GM10248 (cell line): ENCODE measurements at places on chromosomes 4 and X.

DNA sequence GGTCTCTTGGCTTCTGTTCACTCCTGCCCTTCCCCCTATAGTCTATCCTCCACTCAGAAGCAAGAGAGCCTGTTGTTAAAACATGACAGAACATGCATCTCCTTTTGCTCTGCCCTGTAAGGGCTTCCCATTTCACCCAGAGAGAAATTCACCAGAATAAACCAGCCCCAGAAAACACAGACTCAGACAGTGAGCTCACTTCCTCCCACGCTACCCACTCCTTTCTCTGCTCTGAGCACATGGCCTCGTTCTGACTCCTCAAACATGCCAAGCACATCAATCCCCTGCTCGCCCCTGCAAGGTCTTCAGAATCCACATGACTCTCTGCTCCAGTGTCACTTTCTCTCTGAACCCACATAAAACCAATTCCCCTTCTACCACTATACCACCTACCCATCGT is 50.4 kb downstream of the MID1 start:
- DNase-seq = no peak

DNA sequence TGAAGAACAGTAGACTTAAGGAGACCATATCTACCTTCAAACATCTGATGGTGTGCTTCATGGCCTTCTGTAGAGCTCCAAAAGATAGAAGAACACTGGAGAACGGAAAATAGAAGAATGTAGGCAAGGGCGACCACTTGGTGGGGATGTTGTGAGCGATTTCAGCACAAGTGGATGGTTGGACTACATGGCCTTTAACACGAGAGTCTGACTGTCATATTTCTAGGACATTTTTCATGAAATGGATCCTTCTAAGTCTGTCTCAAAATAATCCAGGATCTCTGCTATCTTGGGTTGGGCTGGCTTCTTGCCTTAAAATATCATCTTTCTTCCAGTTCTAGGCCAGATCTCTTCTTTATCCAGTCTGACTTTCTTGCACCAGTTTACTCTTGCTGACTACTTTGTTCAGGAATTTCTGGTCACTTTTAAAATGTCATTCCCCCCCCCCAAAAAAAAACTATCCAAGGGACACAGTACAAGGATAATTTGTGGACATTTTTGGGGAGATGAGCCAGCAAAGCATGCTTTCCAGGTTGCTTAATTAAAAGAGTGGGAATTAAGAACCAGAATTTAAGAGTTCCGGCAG is 1.2 kb upstream of the MID1IP1 start:
- DNase-seq = no peak

- DNase-seq = peak; percentile 5
These were observed 4.6 kb upstream of the HAUS3 start for GRCh38 chr4:2246384-2247127.

- DNase-seq = no peak
These were observed 9.3 kb downstream of the TKTL1 start for GRCh38 chrX:154304846-154305245.

DNA sequence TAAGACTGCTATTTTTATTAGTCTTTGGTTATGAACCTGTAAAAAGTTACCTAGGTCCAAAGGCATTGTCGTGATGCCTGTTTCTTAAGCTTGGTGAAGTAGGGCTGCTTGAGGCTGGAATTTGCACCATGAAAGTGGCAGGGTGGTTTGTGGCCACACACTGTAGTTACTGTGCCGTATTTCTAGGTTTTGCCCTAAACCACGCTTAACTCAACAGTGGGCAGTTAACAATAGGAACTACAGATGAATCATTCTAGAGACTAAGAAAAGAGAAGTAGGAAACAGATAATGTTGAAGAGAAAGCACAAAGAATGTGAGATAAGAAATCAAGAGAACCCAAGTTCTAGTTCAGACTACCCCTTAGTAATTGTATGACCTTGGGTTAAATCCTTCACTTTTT is 11.5 kb downstream of the ETNPPL start:
- no peak for DNase-seq

- no peak for DNase-seq
These were observed 1403.5 kb upstream of the PABPC4L start for GRCh38 chr4:135605076-135605475.

GRCh38 chr4:85102606-85103005 is 136.1 kb upstream of the WDFY3 start:
- DNase-seq = no peak

DNA sequence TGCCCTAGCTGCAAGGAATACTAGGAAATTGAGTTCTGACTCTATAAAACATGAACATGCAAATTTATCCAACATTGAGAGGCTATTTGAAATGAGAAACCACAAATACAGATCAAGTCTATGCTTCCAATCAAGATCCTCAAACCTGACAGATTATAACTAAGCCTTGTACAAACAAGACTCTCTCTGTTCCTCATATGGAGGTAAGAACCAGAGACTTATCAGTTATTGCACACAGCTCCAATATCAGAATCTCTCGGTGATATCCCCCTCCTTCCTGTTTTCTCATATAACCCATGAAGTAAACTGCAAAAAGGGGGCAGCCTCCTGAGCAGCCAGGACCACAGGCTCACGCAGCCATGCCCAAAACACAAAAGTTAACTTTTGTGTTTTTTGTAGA is 36.5 kb downstream of the FBXW7 start:
- DNase-seq = no peak

GRCh38 chrX:46739736-46740135 is 19.2 kb downstream of the SLC9A7 start:
- no peak for DNase-seq

GRCh38 chr4:181982437-181982836 is 260.8 kb upstream of the TENM3 start:
- no peak for DNase-seq

GRCh38 chr4:40003986-40004385 is 26.3 kb upstream of the PDS5A start:
- peak; percentile 33 for DNase-seq

DNA sequence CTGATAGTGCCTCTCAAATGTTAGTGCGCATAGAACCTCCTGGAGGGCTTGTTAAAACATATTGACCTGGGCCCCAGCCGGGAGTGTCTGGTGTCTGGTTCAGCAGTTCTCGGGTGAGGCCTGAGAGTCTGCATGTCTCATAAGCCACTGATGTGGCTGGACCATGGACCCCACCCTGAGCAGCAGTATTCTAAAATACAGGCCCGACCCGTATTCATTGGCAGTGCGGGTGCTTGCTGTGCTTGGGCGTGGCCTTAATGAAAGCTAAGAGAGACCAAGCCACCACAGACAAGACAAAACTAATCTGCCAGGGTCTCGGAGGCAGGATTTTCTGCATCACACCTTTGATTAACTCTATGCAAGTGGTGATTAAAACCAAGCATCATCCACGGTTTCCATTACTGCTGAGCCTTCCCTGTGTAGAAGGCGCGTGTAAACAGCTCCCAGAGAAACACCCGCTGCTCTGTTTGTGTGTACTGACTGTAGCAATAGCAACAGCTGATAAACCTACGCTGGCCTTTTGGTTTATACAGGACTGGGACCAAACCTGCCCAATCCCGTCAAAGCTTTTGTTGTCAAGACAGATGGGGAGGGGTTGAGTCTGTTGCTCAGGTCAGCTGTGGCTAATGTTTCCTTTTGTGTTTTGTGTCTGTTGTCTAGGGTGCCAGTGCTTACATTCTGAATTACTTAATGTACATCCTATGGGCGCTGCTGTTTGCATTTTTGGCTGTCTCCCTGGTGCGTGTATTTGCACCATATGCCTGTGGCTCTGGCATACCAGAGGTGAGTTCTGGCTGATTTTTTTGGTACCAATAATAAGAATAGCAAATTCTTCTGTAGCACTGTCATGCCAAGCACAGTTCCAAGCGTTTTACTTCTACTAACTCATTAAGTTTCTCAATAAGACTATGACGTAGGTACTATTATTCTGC is 40.8 kb downstream of the CLCN4 start:
- DNase-seq = no peak

GRCh38 chr4:96009427-96010119 is 169.7 kb downstream of the PDHA2 start:
- no peak for DNase-seq

DNA sequence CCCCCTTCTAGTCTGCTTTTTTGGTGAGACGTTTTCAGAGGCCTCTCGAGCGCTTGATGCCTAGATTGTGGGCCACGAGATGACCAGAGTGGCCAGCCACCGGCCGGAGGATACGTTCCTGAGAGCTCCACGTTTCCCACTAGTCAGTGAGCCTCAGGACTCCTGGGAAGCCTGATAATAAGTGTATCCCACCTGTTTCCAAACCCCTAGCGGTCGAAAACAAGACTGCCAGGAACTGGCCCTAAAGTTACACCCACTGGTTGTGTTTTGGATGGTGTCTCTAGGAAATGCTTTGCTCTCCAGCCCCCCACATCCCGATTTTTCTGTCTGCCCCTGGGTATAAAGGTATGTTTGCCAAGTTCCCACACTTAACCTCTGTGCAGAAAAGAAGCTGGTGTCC is 4.6 kb upstream of the RS1 start:
- no peak for DNase-seq

DNA sequence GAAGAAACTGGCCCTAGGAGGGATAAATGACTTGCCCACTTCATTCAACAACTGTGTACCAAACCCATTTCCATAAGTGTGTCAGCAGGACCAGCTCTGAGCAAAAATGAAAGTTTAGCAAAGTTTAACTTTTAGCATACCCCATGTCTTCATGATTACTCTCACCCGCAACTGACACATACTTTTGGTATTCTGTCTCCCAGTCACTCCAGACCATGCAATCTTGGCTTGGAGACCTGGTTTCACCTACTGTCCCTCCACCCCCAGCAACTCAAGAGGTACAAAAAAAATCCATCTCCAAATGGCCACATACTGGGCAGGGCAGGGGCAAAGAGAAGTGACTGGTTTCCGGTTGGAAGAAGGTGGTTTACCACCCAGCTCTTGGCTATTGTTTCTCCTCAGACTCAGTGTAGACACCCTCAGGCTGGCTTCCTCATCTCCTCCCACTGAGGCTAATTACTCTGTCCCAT is 79.8 kb downstream of the RLIM start:
- peak; percentile 21 for DNase-seq

DNA sequence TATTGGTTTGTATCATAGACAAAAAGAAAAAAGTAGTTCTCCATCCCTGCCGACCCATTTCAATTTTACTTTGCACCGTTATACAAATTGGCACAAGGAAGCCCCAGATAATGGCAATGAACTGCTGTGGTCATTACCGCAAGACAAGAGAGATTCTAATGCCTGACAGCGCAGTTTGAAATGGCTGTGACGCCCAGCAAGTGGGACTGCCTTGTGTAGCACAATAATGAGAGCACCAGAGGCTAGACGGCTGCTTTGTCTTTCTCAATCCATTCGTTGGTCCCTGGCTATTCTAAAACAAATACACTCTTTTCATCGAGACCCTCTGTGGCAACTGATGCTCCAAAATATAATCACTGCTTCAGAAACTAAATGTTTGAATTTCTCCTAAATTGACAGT is 192.4 kb upstream of the NEIL3 start:
- no peak for DNase-seq

DNA sequence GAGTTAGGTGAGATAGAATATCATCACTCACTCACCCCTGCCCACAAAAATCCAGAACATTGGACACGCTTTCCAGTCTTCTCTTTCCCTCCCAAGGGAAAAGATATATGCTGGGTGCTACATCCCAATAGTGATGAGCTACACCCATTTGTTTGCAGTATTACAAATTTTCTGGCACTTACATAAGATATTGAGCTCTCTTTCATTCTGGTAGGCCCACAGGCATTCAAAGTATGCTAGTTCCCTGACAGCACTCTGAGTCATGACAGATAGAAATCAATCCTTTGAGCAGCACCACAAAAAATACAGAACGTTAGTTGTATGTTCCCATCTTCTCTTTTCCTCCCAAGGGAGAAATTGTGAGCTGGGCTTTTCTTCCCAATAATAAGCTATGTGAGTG is 477.6 kb upstream of the GRID2 start:
- no peak for DNase-seq

DNA sequence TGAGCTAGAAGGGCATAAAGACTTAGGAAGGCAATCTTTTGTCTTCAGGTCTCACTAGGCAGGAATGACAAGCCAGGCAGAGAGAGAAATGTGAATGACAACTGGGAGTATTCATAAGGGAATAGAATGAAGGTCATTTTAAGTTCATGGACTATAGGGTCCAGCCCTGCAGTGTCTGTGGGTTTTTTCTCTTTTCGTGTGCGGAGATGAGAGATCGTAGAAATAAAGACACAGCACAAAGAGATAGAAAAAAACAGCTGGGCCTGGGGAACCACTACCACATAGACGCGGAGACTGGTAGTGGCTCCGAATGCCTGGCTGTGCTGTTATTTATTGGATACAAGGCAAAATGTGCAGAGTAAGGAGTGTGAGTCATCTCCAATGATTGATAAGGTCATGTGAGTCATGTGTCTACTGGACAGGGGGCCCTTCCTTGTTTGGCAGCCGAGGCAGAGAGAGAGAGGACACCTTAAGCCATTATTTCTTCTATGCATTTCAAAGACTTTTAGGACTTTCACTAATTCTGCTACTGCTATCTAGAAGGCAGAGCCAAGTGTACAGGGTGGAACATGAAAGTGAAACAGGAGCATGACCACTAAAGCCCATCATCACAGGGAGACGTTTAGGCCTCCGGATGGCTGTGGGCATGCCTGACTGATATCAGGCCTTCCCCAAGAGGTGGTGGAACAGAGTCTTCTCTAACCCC is 921.8 kb upstream of the PCDH10 start:
- no peak for DNase-seq

DNA sequence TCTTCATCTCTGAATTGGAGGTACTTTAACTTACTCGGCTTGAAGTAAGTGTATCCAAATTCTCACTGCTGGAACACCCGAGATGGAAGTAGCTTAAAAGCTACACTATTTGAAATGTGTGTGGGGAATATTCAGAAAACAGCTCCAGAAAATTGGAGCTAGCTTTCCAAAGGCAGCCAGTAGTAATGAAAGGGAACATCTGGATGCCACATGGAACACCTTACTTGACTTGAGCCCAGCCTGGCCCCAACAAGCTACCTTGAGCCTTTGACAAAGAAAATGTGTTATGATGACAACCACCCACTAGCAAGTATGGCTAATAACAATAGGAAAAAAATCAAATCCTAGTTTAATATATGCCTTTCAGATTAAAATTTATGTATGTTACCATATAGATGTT is 161.5 kb downstream of the PRDM5 start:
- DNase-seq = no peak

- no peak for DNase-seq
These were observed 52.1 kb upstream of the CAPN6 start for GRCh38 chrX:111322231-111322855.

- no peak for DNase-seq
These were observed 218.9 kb downstream of the ASMT start for GRCh38 chrX:1833656-1834360.

GRCh38 chr4:26377328-26378311 is 56.8 kb downstream of the RBPJ start:
- DNase-seq = no peak
